NCI-H146 (cell line): ENCODE measurements at places on chromosomes 2 and 18.

DNA sequence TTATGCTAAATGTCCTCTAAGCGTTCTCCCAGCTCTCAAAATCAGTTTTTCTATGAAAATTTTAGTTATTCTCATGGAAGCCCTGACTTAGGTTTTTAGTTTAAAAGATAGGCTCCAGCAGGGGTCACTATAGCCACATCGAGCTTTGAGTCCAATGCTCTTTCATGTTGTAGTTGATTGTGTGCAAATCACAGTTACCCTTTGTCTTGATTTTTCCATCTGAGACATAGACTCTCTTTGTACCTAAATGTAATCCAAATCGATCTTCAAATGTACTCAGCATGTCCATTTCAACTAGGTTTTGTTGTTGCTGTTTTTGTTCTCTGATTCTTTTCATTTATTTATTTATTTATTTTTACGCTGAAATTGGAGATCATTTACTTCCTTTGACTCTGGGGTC, 26.4 kb upstream of the MSTN start:
- DNase-seq = peak; percentile 45

- no peak for DNase-seq
These were observed 9.6 kb upstream of the PROM2 start for GRCh38 chr2:95264624-95265023.

DNA sequence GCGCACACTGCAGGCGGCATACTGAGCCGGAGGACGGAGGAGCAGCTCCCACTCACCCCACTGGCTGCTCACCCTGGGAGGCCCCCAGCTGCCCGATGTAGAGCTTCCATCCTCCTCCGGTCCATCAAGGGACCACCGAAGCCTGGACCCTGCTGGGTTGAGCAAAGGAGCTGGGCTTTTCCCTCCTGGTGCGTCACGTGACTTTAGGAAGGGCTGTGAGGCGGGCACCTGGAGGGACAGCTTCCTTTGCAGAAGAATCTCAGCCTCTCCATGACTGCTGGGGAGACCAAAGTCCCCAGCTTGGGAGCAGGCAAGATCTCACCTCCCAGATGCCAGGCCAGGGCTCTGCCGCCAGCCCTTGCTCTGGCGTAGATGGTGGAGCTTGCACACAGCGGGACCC, 102.7 kb downstream of the TWIST2 start:
- no peak for DNase-seq

DNA sequence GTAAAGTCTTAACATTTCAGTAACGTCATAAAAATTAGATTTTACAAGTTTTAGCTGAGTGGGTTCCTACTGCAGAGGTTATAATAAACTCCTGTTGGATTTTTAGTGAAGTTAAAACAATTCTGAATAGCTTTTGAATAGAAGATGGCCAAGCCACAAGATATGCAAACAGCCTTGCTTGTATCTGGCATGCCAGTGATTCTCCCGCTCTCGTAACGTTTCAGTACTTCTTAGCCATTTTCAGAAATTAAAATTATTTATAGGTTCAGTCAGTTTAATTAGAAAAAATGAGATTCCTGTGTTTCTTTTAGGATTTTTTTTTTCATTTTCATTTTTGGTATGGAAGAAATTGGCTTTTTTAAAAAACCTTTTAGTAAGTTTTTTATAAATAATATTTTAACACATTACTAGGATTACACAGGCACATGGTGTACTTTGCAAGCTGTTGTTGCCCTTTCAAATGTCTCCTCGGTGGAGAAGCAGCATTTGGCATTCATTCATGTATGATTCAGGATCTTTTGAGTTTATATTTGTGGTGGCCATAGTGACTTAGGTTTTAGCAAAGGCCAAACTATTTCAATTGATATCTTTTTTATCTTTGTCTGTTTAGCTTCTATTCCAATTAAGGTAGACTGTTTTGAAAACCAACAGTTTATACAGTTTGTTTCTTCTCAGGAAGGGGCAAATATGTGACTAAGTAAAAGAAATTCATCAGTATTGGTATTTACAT, 30.6 kb upstream of the RND3 start:
- no peak for DNase-seq

DNA sequence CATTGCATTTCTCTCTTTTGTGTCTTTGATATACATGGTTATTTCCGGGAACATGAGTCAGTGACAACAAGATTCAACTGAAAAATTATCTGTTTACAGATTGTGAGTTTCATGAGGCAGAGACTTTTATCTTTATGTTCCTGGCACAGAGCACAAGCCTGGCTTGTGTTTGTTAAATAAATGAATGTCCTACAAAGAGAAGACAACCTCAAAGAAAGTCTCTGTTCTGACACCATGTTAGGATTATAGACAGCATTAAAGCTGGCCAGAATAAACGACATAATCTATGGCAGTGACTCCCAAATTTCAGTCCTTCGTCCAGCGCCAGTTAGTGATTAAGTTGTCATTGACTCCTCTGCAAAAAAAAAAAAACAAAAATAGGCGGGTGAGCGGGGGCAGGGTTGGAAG, 97.4 kb upstream of the DNAJC10 start:
- no peak for DNase-seq

- DNase-seq = no peak
These were observed 81.6 kb downstream of the ASAP2 start for GRCh38 chr2:9288233-9288632.

DNA sequence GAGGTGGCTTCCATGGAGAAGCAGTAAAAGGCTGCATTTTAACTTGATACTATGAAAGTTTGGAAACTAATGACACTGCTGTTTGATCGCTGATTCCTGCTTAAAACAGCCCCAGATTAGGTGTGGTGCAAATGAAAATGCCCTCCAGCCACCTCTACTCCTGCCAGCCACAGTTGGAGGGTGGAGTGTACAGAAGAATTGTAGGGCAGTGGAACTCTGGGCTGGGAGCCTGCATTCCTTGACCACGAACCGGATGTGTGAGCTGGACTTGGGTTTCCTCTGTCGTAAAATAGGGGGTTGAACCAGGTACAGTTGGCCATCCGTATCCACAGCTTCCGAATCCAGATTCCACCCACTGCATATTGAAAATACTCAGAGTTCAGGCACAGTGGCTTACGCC, 84.6 kb upstream of the RFX8 start:
- DNase-seq = no peak

- DNase-seq = no peak
These were observed 87.0 kb downstream of the SPHKAP start for GRCh38 chr2:228094377-228094921.

- no peak for DNase-seq
These were observed 11.5 kb downstream of the ATF2 start for GRCh38 chr2:175156534-175156933.

DNA sequence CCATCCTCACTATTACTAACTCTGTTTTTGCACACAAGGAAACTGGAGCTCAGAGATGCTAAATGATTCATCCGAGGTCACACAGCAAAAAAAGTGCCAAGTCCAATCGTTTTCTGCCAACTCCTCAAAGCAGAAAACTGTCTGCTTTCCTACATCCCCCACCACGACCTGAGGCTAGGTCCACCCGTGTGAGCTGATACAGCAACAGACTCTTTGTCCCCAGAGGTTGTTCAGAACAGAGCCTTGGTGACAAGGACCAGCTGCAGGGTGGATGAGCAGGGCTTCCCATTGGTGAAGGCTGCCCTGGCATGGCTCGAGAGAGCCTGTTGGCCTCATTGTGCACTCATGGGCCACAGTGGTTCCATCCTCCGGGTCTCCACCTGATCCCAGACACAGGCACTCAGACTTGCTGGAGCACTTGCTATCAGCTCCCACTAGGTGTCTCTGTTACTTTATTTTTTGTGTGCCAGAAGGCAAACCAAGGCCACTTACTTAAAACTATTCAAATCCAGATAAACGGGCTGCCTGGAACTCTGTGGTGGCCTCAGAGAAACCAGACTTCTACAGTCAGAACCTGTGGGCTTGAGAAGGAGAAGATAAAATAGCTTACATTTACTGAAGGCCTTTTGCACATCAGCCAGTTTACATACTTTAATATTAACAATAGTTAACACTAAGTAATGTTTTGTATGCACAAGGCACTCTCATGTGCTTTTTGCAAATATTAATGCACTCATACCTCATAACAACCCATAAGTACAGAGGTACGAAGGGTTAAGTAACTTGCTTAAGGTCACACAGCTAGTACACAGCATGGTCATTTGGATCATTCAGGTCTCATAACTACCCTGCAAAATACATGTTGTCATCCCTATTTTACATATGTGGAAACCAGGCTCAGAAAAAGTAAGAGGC, 62.9 kb upstream of the CTIF start:
- DNase-seq = peak; percentile 86

GRCh38 chr2:138771534-138771933, 8.7 kb downstream of the NXPH2 start:
- DNase-seq = no peak

GRCh38 chr2:101063352-101064124, 61.4 kb downstream of the RPL31 start:
- no peak for DNase-seq

- peak; percentile 2 for DNase-seq
These were observed 20.6 kb downstream of the ERMN start for GRCh38 chr2:157304811-157305722.

- DNase-seq = no peak
These were observed 153.6 kb downstream of the HRH4 start for GRCh38 chr18:24613896-24614640.

GRCh38 chr2:167803449-167803988, 443.9 kb downstream of the STK39 start:
- DNase-seq = no peak

- DNase-seq = no peak
These were observed 382.1 kb upstream of the SETBP1 start for GRCh38 chr18:44298566-44298965.

GRCh38 chr18:76620321-76621170, 125.5 kb upstream of the ZNF516 start:
- peak; percentile 89 for DNase-seq

- no peak for DNase-seq
These were observed 12.6 kb upstream of the SLC9A4 start for GRCh38 chr2:102460467-102460866.

DNA sequence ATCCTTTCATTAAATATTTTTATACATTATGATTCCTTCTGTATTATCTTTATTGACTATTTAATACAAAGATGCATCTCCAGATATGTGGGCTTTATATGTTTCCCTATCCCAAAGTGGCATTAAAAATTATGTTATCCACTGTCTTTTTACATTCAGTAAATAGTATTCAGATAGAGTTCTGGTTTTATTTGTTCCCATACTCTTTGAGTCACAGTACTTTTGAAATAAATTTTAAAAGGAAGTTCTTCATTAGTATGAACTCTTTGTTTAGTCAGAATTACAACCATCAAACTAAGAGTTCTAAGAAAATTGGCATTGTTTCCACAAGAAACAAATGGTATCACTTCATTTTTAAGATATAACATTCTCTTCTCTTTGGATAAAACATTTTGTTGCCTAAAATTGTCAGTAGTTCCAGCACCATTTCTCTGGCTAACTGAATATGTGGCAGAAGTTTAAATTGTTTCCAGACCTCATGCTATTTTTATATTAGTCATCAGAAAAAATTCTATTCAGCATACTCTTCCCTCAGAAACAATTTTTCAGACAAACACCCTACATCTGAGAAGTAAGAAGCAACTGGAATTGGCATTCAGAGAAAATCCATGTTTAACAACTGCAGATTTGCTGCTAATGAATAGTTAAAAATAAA, 88.5 kb upstream of the COL5A2 start:
- DNase-seq = no peak

DNA sequence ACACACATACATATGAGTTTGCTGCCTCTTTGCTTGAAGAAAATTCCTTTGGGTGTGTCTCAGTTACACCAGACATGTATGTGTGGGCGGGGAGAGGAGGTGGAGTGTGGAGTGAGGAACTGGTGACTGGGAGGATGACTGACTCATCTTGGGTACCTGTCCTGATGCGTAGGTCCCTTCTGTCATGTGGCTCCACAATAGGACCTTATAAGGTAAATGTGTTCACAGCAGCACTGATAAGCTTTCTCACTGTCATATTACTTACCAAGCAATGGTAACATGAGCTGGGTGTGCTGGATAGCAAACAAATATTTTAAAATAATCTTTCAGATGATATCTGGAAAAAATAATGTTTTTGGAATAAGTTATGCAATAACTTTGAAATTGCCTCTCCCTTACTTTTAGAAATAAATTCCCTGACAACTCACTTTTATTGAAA, 45.1 kb downstream of the SLC9A2 start:
- no peak for DNase-seq

DNA sequence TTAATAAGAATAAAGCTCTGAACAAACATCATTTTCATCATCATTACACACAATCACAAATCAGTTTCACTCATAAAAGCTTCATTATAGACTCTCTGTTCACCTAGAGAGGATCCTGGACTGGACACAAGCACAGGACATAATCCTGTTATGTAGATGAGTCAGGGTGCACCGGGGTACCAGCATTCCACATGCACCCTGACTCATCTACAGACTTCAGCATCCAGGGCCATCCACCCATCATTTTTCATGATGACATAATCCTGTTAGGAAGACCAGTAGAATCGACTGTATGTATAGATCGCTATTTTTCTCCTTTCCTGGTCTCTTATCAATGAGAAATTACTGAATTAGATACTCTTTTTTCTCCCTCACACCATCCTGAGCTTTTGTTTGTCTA, 73.7 kb upstream of the PIK3C3 start:
- DNase-seq = no peak

DNA sequence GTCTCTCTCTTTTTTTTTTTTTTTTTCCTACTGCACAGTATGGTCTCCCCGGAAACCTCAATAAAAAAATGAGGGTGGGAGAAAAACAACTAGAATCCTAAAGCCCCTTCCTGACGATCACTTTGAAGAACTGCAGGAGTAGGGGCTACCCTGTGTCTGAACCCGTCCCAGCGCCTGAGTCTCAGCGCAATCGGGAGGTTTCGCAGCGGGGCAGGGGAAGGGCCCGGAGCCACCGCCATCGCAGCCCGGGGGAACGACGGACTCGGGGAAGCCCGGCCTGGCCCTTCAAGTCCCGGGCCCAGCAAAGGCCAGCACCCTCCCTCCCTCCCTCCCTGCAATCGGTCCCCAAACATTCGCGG, 411 bp downstream of the NARS1 start:
- no peak for DNase-seq

- no peak for DNase-seq
These were observed 105.1 kb upstream of the STON1 start for GRCh38 chr2:48424866-48425265.

- DNase-seq = no peak
These were observed 52.7 kb downstream of the ATOH8 start for GRCh38 chr2:85806358-85807118.
